NCI-H345 (cell line): ENCODE measurements at places on chromosomes 16 and 17.
A peak's percentile ranks its signal among the peaks of the same experiment; 100 is the strongest.

- no peak for DNase-seq
These were observed 7.7 kb downstream of the CDH5 start for GRCh38 chr16:66374176-66374575.

DNA sequence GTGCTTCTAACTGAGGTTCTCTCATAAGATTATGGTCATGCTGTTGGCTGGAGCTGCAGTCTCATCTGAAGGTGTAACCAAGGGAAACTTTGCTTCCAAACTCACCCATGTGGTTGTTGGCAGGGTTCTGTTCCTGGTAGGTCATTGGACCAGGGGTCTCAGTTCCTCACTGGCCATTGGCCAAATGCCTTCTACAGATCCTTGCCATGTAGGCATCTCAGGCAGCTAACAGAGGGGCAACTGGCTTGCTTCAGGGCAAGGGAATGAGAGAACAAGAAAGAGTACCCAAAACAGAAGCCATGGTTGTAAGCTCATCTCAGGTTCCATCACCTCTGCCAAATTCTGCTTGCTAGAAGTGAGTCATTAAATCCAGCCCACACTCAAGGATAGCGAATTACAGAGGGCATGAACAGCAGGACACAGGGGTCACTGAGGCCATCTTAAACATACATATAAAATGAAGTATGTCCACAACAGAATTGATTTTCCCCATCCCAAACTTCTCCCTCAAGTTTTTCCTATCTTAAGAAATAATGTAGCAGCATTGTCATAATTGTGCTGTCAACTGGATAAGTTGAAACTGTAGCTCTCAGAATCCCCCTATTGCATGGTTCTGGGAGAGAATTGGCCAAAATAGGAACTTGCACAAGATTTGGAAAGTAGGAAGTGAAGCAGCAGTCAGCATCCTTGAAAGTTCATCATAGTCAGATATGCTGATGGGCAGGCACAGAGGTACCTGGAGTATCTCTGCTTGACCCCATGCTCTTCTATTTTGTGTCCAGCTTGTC lies 42.4 kb upstream of the CES5A start:
- DNase-seq: no peak

GRCh38 chr17:64075913-64076312 lies 54.0 kb downstream of the ERN1 start:
- DNase-seq: no peak

GRCh38 chr17:59572301-59572924 lies 7.0 kb downstream of the DHX40 start:
- DNase-seq: no peak

DNA sequence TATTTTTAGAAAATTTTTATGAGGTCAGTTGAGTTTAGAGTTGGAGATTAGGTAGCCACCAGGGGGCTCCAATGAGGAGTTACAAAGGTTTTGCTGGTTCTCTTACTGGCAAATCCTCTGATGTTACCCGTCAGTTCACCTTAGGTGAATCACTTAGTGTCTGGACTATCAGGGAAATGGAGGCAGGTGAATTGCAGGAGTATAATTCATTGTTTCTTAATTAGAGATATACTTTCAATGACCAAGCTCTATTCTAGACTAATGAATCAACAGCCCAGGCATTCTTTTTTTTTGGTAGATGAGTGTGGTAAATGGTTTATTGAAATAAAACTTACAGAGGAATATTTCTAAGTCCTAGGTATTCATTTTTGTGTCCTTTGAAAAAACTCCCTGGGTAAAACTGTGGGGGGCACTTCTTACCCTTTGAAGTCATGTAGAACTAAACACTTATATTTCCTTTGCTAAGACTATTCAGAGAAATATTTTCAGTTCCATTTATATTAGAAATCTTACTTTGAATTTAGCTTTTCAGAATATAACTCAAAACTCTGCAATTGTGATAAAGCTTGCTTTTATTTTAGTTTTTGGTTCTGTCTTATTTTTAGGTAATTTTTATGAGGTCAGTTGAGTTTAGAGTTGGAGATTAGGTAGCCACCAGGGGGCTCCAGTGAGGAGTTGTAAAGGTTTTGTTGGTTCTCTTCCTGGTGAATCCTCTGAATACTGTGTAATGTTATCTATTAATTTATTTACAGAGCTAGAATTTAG lies 17.7 kb downstream of the PSMD11 start:
- peak; percentile 38 for DNase-seq

DNA sequence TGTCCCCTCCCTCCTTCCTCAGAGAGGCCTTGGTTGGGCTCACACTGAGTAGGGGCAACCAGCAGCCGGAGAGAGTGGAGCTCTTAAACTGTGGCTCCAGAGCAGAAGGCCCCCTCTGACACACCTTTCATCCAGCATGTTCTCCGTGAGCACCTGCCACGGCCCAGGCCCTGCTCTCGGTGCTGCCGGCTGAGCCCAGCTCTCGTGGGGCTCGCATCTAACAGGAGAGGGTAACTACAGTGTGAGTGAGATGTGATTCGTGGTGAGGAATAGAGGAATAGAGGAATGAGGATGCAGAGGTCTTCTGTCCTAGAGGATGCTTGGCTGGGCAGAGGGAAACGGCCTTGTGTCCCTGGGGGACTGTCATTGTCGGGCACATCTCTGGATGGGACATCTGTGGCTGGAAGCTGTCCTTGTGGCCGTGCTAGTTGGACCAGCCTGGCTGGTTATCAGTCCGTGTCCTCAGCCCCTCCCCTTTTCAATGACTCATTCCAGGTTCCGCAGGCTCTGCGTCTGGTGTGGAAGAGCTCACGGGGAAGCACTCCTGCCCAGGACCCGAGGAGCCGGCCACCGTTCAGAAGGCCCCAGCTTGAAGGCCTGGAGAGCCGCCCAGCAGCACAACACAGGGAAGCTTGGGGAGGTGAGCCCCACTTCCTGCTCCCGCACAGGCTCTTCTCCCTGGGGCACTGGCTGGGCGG lies 11.9 kb upstream of the DNASE1 start:
- DNase-seq: no peak

DNA sequence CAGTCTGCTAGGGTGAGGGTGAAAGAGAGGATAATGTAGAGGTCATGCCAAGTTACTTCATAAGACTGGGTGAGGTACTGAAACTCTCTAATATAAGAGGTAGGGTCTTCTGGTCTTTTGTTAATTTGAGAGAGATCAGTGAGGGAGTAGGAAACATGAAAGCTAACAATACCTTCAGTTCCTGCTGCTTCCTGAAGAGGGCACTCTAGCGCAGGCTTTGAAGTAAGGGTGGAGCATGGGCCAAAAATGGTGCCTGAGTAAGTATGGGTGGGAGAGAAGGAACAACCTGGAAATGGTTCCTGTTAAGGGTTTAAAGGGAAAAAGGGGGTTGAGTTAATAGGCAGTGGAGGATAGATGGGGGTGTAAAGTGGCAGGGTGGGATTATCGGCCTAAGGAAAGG lies 2449.5 kb downstream of the TP53TG3F start:
- DNase-seq: no peak

- no peak for DNase-seq
These were observed 157.7 kb downstream of the MSI2 start for GRCh38 chr17:57413848-57414651.

DNA sequence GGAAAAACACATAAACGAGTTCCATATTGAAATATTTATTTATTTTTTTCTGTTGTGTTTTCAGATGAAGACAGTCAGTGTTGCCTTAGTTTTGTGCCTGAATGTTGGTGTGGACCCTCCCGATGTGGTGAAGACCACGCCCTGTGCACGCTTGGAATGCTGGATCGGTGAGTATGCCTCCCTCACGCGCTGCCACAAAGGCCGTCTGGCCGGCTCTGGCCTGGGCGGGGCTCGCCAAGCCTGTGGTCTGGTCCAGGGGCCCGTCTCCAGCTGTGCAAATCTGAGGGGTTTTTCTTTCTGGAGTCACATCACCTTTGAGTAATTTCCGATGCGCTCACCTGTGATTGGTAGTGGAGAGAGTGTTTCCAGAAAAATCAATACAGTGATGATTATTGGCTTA lies 81.0 kb downstream of the RPTOR start:
- DNase-seq: no peak

DNA sequence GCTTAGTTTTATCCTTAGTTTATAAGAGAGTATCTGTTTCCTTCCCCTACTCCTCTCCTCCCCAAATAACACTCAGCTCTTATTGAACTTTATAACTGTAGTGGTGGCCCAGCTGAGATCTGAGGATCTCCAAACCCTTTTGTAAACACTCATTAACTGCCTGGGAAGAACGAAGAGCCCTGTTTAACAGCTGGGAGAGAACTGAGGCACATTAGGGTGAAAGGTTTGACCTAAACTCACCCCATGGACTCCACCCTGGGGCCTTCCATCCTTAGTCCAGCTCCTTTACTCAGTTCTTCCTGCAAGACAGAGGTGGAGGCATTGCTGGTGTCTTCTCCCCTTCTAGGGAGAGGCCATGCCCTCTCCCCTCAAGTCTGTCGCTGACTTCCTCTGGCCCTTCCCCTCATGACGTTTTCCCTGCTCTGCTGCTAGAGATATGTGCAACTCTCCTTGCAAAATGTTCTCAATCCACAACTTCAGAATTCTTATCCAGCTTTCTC lies 1.2 kb upstream of the RARA start:
- no peak for DNase-seq

DNA sequence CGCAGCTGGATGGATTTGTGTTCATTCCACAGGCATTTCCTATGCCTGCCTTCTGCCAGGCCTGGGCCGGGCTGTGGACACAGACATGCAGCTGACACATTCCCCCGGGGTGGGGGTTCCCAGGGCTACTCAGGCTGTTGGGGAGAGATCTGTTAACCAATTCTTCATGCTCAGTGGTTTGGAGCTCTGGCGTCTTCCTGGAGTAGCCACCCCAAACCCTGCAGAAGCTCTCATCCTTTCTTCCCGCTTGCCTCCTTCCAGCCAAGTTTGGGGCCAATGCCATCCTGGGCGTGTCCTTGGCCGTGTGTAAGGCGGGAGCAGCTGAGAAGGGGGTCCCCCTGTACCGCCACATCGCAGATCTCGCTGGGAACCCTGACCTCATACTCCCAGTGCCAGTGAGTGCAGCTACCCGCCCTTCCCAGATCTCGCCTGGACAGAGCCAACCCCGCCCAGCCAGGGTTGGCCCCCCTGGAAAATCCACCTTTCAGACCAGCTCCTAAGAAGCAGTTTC lies 2.6 kb downstream of the ENO3 start:
- no peak for DNase-seq

GRCh38 chr16:24253192-24253591 lies 2.9 kb upstream of the CACNG3 start:
- peak; percentile 56 for DNase-seq

GRCh38 chr17:79476074-79476652 lies 134.7 kb downstream of the RBFOX3 start:
- DNase-seq: no peak

- DNase-seq: peak; percentile 82
These were observed 9.2 kb upstream of the TNFRSF13B start for GRCh38 chr17:16980813-16981731.

GRCh38 chr17:9844153-9844552 lies 18.4 kb downstream of the GLP2R start:
- DNase-seq: no peak

- DNase-seq: no peak
These were observed 32.2 kb downstream of the ACTG1 start for GRCh38 chr17:81480140-81481072.
